ENCODE measurements at places on chromosomes 11 and 22.

GRCh38 chr11:72413914-72414628 lies 20.3 kb downstream of the CLPB start:
- peak; percentile 40 for DNase-seq

- no peak for DNase-seq
Observed at GRCh38 chr11:78350646-78351165, 66.9 kb downstream of the GAB2 start.

DNA sequence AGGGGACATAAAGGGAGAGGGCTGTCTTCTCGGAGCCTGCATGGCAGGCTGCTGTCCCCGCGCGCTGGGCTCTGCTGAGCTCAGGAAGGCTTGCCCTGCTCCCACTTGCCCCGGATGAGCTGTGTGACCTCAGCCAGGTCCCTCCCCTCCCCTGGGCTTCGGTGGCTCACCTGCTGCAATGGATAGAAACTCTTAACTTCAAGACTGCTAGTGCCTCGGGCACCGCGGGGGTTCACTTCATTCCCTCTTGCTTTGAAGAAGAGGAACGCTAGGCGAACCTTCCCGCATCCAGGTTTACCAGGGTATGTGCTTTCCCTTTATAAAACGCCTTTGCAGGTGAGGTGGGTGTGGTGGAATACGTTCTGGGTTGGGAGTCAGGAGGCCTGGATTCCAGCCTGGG lies 115.0 kb downstream of the PHF21B start:
- DNase-seq: no peak

DNA sequence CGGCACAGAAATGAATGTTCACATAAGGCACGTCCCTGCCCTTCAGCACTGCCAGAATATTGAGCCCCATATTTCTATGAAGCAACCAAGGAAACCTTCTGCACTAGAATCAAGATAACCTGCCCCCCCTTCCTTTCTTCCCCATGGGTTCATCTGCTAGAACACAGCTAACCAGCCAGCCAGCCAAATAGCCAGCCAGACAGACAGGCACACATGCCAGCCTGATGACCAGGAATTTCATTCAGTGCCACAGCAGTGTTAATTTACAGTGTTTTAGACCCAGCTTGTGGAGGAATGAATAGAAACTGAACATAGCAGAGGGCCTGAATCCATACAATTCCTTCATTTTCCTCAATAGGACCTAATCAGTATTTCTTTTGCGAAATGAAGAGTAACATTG lies 57.0 kb downstream of the TENM4 start:
- DNase-seq: no peak

GRCh38 chr11:118471030-118471429 lies 34.7 kb downstream of the KMT2A start:
- DNase-seq: no peak

GRCh38 chr11:66408488-66409214 lies 12.2 kb upstream of the NPAS4 start:
- peak; percentile 75 for DNase-seq

Data from stimulated activated CD8-positive, alpha-beta memory T cell treated with anti-CD3 and anti-CD28 coated beads, Interleukin-4, amount 100 ng/mL, for 4 hours (primary cell).